ENCODE measurements at places on chromosomes 12 and 14.

GRCh38 chr12:119178544-119179334, at the start of gene HSPB8:
Gene HSPB8, plus strand, starts transcription at chr12:119178931. Its CDS starts 382 bp downstream, at chr12:119179313.
- no peak for DNase-seq

- DNase-seq, result no peak
These were observed 110.2 kb downstream of the PLEKHA5 start for GRCh38 chr12:19239616-19240234.

DNA sequence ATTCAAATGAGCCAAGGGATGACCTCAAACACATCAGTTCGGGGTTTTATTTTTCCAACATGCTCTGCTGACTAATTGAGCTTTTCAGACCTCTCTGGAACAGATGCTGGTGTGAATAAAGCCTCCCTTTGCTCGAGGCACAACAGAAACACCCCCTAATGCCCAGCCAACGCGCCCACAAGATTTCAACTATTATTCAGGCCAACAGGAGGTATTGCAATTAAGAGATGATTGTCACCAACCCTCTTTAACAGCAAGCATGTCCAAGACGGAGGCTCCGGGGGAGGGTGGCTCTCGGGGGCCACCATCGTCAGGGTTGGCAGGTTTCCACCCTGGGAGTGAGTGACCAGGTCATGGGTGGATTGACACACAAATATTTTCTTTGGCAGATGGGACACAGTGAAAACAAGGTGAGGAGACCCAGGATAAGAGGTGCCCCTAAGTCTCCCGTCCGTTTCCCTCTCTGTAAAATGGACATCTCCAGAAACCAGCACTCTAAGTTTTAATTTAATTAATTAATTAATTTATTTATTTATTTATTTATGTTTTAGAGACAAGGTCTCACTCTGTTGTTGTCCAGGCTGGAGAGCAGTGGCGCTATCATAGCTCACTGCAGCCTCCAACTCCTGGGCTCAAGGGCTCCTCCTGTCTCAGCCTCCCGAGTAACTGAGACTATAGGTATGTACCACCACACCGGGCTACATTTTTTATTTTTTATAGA, 56.1 kb downstream of the MAP1LC3B2 start:
- no peak for DNase-seq

GRCh38 chr14:22071006-22071405, 397.4 kb upstream of the OR4E1 start:
- DNase-seq, result peak; percentile 43

GRCh38 chr14:101235335-101236103, 325.8 kb upstream of the DIO3 start:
- peak; percentile 20 for DNase-seq

DNA sequence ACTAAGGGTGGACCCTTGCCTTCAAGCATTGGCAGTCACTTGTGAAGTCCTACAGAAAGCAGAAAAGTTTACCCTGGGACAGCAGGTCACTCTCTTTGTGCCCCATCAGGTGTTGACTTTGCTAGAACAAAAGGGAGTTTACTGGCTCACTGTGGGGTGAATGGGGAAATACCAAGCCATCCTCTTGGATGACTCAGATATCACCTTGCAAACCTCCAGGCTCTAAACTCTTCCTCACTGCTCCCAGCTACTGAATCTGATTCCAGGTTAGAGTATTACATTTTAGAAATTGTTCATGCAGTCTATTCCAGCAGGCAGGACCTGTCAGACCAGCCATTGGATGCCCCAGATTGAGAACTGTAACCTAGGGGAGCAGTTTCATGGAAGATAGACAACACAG, 7.3 kb upstream of the EDDM3B start:
- DNase-seq, result no peak

DNA sequence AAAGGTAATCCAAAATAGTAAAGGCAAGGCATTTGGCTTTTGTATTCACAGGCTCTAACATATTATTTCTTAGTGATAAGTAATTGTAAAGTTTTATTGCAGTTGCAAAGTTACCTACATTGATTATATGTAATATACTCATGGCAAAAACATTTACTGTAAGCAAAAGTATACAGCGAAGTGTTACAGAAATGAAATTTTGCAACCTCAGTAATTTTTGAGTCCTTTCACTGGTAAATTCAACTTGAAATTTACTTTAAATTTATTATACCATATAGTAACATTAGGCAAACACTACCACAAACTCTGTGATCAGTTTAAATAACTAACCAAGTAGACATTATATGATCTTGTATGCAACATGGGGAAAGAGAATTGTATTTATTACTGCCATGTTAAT, 89.0 kb downstream of the CDK17 start:
- no peak for DNase-seq

GRCh38 chr12:62659453-62660295, 193.0 kb downstream of the MON2 start:
- no peak for DNase-seq

GRCh38 chr12:68686262-68686594, 550 bp upstream of the NUP107 start:
- DNase-seq, result no peak

- no peak for DNase-seq
These were observed 47.4 kb upstream of the POC1B start for GRCh38 chr12:89573051-89573810.

DNA sequence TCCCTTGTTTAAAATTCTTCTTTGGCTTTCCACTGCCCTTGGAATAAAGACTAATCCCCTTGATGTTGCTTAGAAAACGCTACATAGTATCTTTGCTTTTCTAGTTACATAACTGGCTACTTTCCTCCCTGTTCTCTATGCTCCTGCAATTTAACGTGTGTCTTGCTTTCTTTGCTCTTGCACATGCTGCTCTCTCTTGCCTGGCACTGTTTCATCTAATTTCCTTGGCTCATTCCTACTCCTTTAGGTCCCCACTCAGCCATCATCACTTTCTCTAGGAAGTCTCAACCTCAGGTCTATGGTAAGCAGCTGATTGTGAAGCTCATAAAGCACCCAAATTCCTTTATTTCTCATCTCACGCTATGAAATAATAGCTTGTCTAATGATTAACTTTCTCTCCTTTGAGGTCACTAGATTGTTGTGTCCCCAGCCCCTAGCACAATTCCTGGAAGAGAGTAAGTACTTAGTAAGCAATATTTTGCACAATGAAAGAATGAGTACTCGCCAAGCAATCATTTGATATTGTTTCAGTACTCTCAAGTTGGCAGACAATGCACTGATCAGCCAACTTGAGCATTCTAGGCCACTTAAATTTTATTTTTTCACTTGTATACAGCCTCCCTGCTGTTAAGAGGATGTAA, 3.3 kb downstream of the ALDH6A1 start:
- no peak for DNase-seq
